ENCODE measurements at places on chromosomes 2 and 18.
A peak's percentile ranks its signal among the peaks of the same experiment; 100 is the strongest.

GRCh38 chr2:98026927-98027522 lies 31.3 kb upstream of the TMEM131 start:
- no peak for DNase-seq

- DNase-seq, result no peak
These were observed 459.5 kb upstream of the CDH20 start for GRCh38 chr18:60873708-60874107.

GRCh38 chr2:157221394-157221988 lies 36.0 kb upstream of the GALNT5 start:
- no peak for DNase-seq

- no peak for DNase-seq
These were observed 117.7 kb downstream of the CCBE1 start for GRCh38 chr18:59579509-59579908.

- no peak for DNase-seq
These were observed 247.8 kb upstream of the SESTD1 start for GRCh38 chr2:179512281-179513035.

GRCh38 chr2:188381614-188382013 lies 89.9 kb downstream of the GULP1 start:
- no peak for DNase-seq

DNA sequence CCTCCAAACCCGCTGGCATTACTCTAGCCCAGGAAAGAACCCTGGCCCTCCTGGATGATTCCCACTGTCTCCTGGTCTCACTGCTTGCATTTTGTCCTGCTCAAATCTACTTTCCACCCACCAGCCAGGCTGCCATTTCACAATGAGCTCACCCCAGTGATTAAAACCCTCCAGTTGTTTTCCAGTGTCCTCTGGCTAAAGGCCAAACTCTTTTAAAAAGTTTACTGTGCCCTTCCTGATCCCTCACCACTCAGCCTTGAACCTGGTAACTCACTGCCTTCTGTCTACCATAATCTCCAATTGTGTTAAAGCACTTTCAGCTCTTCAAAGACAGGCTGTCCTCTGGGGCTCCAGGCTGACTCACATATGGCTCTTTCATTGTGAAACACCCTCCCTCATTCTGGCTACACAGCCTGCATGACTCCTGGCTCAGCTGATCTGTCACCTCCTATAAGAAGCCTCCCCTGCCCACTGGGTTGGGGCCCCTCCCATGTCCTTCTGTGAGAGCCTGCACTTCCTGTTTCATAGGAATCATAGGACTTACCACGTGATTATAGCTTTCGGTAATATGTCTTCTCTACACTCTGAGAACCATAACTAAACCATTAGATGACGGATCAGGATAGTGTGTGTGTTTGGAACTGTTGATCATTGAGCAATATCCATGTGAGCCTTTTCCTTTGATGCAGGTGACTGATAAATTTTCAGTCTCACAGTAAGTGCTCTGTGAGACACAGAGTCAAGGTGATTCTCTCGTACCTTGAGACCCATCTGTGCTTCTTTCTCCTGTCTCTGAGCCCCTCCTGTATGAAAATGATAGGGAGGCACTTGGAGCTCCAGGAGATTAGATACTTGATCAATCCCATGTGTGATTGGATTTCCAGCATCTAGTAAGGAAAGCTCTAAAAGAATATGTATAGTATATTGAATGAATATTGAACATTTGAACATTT lies 590.8 kb upstream of the ID2 start:
- DNase-seq, result peak; percentile 70

- DNase-seq, result no peak
These were observed 4.3 kb upstream of the CAVIN2 start for GRCh38 chr2:191851158-191851557.

- DNase-seq, result no peak
These were observed 108.5 kb downstream of the RAPGEF4 start for GRCh38 chr2:172843902-172844715.

DNA sequence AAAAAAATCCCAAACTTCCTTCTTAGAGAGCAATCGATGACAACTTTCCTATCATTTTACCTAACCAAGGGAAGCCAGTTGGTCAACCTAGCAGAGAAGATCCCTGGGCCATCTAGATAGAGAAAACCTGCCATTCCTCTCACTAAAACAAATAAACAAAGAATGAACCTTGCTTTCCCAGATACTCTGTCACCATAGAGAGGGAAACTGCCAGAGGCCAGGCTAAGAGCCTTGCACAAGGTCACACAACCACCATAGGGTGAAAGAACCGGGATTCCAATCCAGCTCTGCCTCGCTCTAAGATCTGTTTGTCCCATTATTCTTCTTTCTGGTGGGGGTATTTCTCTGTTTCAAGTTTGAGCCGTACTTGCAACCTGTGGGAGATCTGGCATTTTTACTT lies 154.6 kb downstream of the CYRIA start:
- no peak for DNase-seq

DNA sequence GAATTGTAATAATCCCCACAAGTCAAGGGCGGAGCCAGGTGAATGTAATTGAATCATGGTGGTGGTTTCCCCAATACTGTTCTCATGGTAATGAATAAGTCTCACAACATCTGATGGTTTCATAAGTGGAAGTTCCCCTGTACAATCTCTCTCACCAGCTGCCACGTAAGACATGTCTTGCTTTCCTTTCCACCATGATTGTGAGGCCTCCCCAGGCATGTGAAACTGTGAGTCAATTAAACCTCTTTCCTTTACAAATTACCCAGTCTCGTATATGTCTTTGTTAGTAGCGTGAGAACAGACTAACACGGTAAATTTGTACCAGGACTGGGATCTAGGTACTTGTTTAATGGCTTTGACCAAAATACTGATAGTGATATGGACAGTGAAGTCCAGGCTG lies 744.3 kb upstream of the REG3G start:
- DNase-seq, result no peak

DNA sequence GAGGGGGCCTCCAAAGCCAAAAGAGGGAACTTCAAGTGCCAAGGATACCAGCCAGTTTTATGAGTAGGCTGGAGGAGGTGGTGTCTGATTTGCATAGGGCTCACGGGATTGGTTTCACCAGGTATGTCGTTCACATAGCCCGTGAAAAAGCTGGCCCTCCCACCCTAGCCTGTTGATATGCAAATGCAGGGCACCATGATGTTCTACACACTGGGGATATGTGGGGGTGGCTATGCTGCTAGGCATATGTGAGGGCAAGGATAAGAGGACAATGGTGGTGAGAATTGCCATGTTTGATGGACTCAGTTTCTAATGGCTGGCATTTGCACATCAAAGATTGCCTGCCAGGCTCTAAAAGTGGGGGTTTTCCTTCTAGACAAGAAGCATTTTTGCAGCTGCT lies 378.6 kb downstream of the DPP10 start:
- DNase-seq, result no peak

DNA sequence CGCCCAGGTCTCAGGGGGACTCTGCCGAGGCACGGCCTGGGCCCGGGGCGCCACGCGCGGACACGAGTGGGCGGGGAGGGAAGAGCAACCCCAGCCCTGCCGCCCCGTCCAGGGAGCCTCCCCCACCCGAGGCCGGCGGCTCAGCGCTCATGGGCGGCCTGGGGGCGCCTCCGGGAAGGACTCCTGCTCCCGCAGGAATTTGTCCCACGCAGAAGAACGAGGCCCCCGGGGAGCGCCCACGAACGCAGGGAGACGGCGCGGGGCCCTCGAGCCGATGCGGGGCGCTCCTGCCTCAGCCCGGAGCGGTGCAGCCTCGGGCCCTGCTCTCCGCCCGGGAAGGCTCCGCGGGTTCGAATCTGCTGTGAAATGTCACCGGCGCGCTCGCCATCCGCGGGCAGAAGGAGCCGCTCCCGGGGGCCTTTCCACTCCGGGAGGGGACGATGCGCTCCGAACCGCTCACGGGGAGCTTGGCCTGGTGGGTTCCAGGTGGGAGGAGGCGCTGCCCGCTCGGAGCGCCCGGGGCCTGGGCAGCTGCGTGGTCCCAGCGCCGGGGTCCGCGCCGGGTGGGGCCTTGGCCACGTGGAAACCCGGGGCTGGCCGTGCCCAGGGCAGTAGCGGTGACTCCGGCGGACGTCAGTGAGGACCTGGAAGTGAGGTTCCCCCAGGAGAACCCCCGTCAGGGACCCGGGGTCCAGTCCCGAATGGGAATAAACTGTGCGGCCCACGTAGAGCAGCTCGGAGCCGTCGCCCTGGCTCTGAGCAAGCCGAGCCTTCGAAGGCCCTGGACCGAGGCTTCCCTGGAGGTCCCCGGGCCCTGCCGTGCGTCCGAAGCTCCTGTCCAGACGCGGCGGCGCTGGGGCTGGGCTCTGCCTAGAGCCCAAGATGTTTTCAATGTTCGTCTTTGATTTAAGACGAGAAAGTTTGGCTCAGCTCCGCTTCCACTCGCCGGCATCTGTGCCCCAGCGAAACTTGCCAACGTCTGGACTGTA lies 41.4 kb upstream of the CTDP1 start:
- DNase-seq, result no peak

- no peak for DNase-seq
These were observed 181.2 kb upstream of the REV1 start for GRCh38 chr2:99670768-99671734.

DNA sequence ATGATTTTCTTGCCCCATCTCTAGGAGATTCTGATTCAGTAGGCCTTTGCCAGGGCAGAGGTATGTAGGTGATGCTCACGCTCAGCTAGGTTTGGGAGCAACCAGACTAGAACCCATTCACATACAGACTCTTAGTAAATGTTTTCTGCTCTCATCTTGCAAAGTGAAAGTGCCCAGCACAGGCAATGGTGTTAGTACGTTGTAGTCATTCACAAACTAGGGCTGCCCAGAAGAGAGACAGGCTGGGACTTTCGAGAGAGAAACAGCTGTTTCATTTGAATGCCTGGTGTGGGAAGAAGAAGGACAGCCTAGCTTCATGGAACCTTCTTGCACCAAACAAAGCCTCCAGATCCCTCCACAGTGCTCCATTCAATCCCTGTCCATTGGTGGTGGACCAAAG lies 19.4 kb downstream of the DDX18 start:
- no peak for DNase-seq

DNA sequence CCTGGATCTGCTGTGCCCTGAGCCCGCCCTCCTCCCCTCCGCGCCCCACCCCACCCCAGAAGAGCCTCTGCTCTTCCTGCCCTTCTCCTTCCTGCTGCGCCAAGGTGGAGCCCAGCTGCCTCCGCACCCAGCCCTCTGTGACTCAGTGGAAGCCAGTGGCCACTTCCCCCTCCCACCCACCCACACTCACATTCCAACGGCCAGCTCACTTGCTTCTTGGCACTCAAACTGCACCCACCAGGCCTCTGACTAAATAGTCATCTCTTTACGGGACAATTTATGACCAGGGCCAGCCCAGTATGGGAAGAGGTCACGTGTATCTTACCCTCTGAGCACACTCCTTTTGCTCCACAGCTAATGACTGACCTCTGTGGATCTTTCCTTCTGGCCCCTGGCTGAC lies 150.4 kb upstream of the SLC1A4 start:
- DNase-seq, result no peak

DNA sequence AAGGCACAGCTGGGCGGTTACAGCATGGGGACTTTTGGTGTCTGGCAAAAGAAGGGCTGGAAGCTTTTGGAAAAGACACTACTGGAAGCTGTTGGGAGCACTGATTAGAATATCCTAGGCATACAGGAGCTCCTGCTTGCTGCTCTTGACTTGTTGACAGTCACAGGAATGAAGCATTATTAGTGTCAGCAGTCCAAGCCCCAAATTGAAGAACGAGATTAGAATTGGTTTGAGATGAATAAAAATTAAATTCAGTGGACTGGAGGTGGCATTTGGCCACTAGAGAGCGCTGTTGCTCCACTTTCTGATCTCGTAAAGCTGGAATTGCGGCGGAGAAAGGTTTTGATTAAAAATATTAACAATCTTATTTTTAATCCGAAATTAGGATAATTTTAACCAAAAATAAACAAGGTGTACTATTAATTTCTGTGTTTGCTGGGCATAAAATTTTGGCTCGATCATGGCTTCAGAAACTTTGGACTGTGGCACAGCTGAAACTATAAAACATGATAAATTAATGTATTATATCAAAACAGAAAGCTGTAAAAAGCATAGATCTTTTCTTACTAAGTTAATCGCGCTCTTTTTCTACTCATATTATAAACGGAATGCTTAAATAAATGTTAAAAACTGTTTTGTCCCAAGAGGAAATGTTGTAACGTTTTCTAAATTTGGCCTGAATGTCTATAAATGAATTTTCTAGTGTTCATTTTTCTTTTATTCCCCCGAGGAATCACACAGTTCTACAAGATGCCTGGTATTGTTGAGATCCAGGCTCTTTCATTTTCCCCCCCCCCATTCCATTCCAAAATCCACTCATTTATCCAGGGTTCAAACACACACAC lies 2.4 kb upstream of the HOXD8 start:
- DNase-seq, result peak; percentile 77

GRCh38 chr2:72915907-72916742 lies 1.2 kb upstream of the EMX1 start:
- peak; percentile 64 for DNase-seq

- DNase-seq, result no peak
These were observed 22.9 kb upstream of the GRB14 start for GRCh38 chr2:164644036-164644700.

- no peak for DNase-seq
These were observed 151.4 kb downstream of the TWIST2 start for GRCh38 chr2:238999291-238999741.

- DNase-seq, result no peak
These were observed 402.3 kb upstream of the SLC14A2 start for GRCh38 chr18:45213040-45213333.

DNA sequence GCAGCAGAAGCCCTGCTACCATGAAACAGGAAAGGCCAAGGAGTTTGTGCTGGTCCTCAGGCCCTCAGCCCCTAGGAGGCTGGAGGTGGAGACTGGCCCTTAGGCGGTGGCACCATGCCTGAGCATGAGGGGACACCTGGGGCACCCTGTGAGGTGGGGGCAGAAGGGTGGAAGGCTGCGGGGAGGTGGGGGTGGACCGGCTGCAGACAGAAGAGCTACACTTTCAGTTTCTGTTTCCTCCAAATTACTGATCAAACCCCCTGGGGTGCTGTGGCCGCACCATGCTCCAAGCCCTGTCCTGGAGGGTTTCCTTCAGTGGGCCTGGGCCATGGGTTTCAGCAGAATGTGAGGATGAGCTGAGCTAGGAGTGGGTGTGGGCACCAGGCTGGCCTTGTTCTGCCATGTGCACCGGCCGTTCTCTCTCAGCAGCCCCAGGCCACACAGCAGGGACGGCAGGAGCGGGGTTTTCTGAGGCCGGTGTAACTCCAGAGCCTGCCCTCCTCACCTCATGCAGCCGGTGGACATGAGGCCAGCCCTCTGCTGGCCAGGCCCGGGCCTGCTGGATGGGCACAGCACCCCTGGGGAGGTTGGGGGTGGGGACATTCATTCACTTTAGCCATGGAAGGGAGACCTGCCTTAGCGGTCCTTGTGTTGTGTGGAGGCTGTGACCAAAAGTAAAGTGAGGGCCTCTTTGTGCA lies 51.5 kb downstream of the PLEKHB2 start:
- DNase-seq, result no peak

Data from stimulated activated CD4-positive, alpha-beta T cell treated with anti-CD3 and anti-CD28 coated beads, Interleukin-2, amount 100 ng/mL, for 24 hours (primary cell).